EL (cell line): ENCODE measurements at places on chromosomes 7 and 10.

GRCh38 chr7:140028311-140028710, 34.4 kb downstream of the PARP12 start:
- DNase-seq: no peak

DNA sequence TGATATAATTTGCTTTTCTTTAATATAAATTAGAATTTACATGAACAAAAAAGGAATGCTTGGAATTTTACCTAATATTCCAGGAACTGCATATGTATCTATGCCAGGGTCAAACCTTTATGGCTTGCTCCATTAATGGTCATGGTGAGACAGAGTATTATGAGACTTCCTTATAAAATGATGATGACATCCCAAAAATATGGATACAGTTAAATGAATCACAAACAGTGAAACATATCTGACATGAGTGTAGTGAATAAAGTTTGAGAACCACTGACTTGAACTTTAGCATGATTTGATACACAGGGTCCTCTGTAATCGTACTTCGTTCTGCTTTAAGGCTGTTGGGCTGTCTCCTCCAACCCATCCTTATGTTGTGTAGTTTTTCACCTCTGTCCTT, 51.8 kb downstream of the MARCHF5 start:
- peak; percentile 81 for DNase-seq

DNA sequence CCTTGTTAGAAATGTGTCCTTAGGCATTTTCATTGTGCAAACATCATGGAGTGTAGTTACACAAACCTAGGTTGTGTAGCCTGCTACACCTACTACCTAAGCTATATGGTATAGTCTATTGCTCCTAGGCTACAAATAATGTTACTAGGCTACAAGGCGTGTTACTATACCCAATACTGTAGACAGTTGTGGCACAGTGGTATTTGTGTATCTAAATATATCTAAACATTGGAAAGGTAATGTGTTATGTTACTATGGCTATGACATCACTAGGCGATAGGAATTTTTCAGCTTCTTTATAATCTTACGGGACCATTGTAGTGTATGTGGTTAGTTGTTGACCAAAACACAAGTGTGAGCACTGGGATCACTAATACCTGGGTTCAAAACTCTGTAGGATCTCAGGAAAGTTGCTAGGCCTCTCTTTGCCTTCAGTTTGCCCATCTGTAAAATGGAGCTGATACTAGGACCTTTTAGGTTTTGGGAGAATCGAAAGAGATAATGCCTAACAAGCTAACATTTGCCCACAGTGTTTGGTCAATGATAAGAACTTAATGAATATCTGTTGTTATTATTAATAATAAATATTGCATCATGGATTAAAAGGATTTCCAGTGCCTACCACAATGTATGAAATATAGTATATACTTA, 2.7 kb downstream of the BICC1 start:
- peak; percentile 34 for DNase-seq

GRCh38 chr7:34751725-34752643, 94.0 kb downstream of the NPSR1 start:
- no peak for DNase-seq

GRCh38 chr10:6423413-6424170, 156.5 kb downstream of the PRKCQ start:
- no peak for DNase-seq

- DNase-seq: no peak
Observed at GRCh38 chr7:105594034-105594433, 12.7 kb upstream of the EFCAB10 start.

DNA sequence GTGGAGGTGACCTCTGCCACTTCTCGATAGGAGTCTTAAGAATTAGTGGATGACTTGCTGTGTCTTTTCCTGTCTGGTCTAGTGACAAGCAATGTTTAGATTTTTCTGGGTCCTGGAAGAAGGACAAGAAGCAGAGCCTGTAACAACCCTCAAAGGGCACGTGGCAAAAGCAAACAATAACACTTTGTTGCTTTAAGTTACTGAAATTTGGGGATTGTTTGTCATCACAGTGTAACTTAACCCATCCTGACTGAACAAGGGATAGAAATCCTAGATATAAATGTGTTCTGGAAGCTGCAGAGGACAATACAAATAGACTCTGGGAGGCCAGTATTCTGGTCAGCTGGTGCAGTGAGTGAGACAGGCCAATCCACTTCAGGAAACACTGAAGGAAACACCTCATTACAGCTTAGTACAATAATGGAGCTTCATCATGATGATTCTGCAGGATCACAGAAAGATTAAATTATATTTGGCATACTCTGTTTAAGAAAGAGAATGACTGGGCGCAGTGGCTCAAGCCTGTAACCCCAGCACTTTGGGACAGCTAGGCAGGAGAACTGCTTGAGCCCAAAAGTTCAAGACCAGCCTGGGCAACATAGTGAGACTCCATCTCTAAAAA, 23.3 kb downstream of the ENKUR start:
- DNase-seq: no peak

DNA sequence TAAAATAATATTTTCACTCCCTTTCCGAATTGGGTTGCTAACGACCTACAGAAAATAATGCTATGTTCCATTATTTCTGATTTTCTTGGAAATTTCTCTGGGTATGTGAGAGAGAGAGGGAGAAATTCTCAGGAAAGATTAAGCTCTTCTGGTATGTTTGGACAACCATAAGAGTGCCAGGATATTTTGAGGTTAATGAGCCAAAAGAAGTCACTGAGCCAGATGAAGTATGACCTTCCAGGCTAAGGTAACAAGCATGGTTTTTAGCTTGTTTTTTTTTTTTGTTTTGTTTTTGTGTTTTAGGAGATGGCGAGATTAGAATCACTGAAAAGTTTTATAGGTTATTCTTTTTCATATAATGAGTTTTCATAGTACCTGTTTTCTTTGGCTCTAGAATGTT, 171.0 kb upstream of the FOXP2 start:
- DNase-seq: no peak

GRCh38 chr10:91787810-91788209, 10.4 kb upstream of the TNKS2 start:
- DNase-seq: no peak

DNA sequence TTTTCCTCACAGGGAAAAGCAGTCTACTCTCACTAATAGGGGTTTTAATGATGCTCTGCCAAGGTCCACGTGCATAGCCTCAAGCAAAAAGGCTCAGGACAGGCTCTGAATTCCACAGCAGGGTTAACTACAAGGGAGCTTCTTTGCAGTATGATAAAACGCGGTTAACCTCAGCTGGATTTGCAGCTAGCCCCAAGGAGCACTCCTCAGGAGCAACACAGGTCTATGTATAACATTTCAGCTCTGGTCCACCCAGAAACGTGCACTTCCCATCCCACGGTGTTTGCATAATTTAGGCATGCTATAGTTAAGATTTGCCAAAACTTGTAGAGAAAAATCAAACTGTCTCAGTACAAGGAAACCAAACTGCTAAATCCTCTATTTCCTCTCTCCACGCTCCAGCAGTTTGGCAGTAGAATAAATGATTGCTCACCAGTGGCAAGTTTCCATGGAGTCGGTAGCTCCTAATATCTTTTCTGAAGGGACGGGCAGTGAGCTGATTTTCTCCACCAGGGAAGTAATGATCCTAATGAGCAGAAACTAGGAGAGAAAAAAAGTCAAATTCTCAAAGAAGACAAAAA, 13.1 kb upstream of the ASB4 start:
- DNase-seq: peak; percentile 50

- peak; percentile 23 for DNase-seq
Observed at GRCh38 chr7:15463801-15464666, 97.8 kb downstream of the AGMO start.
